ENCODE measurements at places on chromosomes 7 and 10.

GRCh38 chr7:50304911-50305582 is 531 bp downstream of the IKZF1 start:
- no peak for DNase-seq

DNA sequence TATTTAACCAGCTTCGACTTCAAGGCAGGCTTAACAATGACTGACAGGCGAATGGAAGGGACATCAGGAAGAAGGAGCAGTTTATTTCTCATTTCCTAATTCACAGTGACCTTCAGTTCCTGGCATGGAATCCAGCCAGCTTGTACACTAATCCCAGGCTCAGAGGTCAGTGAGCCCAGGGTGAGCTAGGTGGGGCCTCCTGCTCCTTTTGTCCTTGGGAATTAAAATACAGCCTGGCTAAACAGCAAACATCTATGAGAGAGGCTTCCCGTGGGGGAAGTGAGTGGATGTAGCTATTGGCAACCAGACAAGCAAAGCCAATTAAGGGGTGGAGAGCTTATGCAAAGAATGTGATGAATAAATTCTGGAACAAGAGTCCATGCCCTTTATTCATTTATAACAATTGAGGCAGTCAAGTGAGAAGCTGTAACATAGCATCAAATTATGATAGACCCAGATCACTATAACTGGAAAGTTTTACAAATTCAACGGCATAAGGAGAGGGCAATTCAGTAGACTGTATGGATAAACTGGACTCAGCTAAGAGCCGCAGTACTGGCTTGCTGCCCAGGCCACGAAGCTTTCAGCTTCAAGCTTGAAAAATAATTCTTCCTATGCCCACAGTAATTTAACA is 57.1 kb downstream of the STK17A start:
- peak; percentile 53 for DNase-seq

GRCh38 chr7:25068502-25069213 is 56.4 kb downstream of the CYCS start:
- DNase-seq = peak; percentile 54

DNA sequence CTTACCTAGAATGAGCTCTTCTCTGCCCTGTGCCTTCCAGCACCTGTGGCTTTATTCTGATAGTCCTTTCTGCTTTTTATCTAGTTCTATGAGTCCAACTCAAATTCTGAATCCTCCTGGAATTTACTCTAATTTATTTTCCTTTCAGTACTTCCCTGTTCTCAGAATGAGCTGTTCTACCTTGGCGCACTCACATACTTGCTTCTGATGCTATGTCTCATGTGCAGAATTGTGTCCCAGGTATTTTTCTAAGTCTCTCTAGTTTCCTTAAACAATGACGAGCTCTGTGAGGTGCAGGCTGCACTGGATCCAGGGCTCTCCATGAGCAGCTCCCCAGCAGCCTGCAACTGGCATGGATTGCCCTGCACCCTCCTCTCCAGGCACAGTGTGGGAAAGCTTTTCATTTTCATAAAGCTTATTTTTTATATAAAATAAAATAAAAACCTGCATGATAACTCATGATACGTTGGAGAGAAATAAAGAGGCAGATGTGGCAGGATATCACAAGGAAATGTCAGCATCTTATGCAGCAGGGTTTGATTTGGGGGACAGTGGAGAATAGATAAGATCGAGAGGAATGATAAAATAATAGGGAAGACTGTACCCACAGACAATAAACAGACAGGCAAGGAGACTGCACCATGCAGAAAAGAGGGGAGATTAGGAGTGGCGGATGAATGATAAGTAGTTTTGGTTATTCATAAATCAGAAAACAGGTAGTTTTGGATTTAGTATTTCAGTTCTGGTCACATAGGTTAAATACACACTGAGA is 258.2 kb upstream of the POM121L12 start:
- no peak for DNase-seq

GRCh38 chr7:64308016-64308270 is 5.8 kb upstream of the ZNF736 start:
- peak; percentile 46 for DNase-seq

GRCh38 chr7:84195295-84196060 is 889 bp upstream of the SEMA3A start:
- DNase-seq = no peak

- DNase-seq = no peak
These were observed 313.3 kb downstream of the ACTR3B start for GRCh38 chr7:153072806-153073205.

- no peak for DNase-seq
These were observed 1.5 kb downstream of the HDAC9 start for GRCh38 chr7:18497082-18497481.

DNA sequence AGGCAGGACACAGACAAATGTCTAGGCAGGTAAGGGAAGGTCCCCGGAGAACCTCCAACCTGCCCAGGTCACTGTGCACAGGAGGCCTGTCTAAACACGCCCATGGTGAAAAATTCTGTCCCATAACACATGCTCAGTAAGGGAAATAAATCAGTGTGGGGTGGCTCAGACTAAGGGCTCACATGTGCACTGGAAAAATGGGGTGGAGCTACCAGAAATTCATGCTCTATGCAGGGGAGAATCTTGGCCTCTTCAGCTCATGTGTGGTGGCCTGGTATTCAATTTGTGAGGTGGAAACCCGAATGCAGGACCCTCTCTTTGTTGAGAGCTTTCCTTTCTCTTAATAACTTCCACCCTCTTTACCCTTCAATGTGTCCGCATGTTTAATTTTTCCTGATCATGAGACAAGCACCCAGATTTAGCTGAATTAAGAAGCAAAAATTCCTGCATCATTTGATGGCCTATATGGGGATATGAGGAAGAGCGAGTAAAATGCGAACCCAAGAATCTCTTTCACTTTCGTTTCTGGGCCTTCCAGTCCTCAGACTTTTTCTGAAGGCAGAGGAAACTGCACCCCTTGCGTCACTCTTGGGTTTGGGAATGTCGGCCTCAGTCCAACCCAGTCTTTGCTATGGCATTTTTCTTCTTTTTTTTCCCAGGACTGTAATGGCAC is 163.2 kb downstream of the DGKB start:
- DNase-seq = no peak
